ENCODE measurements at places on chromosomes 12 and 14.

DNA sequence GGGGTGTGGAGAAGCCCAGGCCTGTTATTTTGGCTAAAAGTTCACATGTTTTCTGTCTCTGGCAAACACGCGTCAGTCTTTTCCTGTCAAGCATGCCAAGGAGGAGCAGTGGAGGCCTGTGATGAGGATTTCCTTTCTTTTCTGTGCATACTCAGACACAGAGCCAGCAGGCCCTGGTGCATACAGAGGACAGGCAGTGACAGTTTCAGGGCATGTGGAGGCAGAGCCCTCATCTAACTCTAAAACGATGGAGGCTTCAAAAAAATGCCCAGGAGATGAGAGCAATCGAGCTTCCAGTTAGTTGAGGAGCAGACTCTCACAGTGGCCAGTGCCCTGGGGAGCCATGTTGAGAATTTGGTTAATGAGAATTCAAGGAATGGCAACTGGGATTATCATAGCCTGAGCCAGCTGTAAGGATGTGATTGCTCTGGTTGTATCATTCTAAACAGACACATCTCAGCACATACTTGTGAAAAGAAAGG, 66.5 kb downstream of the TRAFD1 start:
- no peak for DNase-seq

- no peak for DNase-seq
Measured at GRCh38 chr12:131616738-131617137, 94.2 kb upstream of the SFSWAP start.

- DNase-seq, result no peak
Measured at GRCh38 chr12:46775796-46776195, 50.0 kb downstream of the SLC38A4 start.

- no peak for DNase-seq
Measured at GRCh38 chr14:99327458-99328250, 55.7 kb upstream of the BCL11B start.

DNA sequence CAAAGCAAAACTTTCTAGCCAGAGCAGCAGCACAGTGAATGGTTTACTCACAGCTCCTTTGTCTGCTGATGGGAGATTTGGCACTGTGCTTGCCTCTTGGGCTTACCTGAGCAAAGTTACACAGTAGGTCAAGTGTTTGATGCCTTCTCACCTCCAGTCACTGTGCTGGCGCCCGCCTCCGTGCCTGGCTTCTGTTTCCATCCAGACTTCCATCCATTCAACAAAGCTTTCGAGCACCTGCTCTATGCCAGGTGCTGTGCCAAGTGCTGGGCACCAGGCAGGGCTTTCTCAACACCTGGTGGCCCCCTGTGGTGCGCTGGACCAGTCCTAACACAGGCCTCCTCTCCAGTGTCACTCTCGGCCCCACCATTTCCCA, 199.2 kb upstream of the EEA1 start:
- DNase-seq, result no peak

- DNase-seq, result no peak
Measured at GRCh38 chr12:29226616-29227015, 77.5 kb downstream of the FAR2 start.

- DNase-seq, result no peak
Measured at GRCh38 chr14:50388256-50388931, 8.3 kb downstream of the CDKL1 start.

DNA sequence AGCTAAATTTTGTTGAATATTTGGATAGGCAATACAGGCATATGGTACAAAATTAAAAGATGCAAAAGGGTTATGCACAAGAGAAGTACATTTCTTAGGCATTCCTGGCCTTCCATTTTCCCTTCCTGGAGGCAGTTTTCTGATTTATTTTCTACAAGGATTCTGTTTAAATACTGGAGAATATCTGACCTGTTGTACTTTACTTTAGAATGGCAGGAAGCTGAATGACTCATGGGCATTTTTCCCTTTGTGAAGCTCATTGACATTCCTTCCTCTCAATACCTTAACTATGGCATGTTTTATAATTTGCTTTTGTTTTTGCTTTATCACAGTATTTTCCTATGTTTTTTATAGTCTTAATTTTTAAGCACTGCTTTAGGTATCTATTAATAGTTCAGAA, 62.7 kb downstream of the RCOR1 start:
- no peak for DNase-seq

GRCh38 chr14:72565149-72565559, 328.7 kb downstream of the DPF3 start:
- no peak for DNase-seq

DNA sequence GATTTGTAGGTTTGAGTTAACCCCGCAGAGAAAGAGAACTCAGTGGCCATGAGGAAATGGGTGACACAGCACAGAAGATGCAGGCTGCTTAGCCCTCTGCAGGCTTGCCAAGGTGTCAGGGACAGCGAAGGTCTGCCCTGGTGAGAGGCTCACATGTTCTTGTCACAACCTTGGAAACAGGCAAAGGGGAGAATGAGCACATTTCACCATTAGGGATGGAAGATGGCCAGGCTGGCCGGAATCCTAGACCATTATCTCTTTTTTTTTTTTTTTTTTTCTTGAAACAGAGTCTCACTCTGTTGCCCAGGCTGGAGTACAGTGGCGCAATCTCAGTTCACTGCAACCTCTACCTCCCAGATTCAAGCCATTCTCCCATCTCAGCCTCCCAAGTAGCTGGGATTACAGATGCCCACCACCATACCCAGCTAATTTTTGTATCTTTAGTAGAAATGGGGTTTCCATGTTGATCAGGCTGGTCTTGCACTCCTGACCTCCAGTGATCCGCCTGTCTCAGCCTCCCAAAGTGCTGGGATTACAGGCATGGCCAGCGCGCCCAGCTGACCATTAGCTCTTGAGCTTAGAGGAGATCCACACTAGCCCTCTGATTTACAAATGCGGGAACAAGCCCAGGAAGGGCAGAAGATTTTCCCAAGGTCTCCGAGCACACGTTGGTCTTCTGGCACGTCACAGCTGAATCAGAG, 34.6 kb downstream of the LTBP2 start:
- no peak for DNase-seq

Measured in HFF-Myc (cell line).